Activated CD8-positive, alpha-beta memory T cell treated with anti-CD3 and anti-CD28 coated beads, Interleukin-2, amount 10 ng/mL, durations not matched to agents 7 days and 5 days (primary cell): ENCODE measurements at places on chromosomes 3 and 15. TPM values are rescaled to one million over a fixed set of nuclear protein-coding genes. Genes with fewer than 3 reads are reported as not detected.

GRCh38 chr3:135050536-135050935 lies 255.5 kb downstream of the EPHB1 start:
- DNase-seq = no peak

DNA sequence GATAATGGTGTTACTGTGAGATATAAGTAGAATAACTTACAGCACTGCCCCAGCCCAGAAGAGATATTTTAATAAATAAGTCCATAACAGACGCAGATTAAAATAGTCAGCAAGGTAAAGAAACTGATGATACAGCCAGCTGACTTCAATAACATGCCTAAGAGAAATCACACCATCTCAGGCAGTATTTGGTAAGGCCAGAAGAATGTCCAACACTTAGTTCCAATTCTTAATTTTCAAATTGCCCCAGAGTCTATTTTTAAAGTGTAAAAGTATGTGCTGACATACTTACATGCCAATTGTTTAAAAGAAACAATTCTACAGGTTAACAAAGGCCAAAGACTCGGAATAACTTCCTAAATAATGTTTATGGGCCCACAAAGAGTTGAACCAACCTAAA lies 1.6 kb downstream of the GNB4 start:
- DNase-seq = no peak

GRCh38 chr3:8873740-8874139 lies 89.5 kb downstream of the RAD18 start:
- no peak for DNase-seq

GRCh38 chr3:179446501-179446900 lies 4.8 kb downstream of the GNB4 start:
- no peak for DNase-seq

DNA sequence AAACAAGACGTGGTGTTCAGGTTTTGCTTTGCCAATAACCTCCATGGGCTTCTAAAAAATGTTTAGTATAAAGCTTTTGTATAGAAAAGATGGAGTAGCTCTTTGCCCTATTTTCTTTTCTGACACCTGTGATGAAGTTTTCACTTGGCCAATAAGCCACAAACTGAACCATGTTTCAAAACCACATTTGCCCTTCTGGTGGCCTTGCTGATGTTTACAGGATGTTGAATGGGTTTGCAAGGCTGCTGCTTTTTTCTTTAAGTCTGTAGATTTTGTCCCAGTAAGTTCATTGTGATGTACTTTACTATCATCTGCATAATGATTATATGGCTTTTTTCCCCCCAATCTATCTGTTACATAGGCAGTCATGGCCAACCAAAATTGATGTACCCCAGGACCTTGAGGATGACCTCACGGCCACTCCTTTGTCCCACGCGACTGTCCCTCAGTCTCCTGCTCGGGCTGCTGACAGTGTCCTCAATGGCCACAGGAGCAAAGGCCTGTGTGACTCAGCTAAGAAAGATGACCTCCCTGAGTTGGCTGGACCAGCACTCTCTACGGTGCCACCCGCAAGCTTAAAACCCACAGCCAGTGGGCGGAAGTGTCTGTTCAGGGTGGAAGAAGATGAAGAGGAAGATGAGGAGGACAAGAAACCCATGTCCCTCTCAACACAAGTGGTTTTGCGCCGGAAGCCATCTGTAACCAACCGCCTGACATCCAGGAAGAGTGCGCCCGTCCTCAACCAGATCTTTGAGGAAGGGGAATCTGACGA lies 60.8 kb downstream of the SNRK start:
- DNase-seq = peak; percentile 87

The SLC12A1 gene
- not detected for total RNA-seq

DNA sequence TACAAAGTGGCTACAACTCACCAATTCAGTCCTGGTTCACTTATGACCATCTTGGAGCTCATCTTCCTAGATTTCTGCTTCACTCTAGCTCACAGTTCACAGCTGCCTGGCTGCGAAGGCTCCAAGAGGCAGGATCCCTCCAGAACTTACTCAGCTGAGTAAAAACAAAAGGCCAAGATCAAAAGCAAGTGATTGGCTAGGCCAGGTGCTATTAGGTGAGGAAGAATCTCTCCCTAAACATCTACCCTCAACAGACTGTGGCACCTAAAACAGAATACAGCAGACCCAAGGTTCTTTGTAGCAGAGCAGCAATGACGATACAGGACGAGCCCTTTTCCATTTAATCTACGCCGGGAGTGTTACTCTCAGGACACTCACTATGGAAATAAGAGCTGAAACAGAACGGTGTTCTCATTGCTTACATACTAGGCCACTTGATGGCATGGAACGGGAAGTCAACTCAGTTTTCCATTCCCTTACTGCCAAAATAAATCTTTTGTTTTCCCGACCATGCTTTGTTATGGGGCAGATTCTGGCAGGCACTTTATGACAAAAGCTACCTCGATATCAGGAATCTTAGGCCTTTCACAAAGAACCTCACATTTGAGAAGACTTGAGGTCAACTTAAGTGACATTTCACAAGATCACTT lies 901 bp downstream of the ICE2 start:
- DNase-seq = no peak

- no peak for DNase-seq
These were observed 68.6 kb downstream of the FAM174B start for GRCh38 chr15:92586966-92587365.

The AGTR1 gene
- total RNA-seq = not detected

DNA sequence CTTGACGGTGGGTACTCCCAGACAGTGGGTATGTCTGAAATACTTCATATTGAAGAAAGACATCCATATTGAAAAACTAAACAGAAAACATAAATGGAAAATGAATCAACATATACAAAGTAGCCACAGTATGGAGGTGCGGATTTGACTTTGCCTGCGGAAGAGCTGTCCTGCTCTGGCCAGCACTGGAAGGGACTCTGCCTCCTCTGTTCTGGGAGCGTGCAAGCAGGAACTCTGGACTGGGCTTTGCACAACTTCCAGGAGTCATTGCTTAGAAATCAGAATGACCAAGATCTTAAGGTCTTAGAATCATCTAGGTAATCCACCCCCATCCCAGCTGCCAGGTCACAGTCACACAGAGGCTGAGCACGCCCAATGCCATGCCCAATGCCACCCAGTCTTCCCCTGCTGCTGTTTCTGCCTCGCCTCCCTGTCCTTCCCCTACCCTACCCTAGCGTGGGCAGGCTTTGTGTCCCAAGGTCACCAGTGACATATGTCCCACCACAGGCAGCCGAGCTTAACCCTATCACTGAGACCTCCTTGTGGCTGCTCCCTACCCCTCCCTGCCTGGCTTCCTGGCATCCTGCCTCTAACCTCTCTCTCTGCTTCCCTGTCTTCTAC lies 36.3 kb downstream of the CDC25A start:
- DNase-seq = no peak

DNA sequence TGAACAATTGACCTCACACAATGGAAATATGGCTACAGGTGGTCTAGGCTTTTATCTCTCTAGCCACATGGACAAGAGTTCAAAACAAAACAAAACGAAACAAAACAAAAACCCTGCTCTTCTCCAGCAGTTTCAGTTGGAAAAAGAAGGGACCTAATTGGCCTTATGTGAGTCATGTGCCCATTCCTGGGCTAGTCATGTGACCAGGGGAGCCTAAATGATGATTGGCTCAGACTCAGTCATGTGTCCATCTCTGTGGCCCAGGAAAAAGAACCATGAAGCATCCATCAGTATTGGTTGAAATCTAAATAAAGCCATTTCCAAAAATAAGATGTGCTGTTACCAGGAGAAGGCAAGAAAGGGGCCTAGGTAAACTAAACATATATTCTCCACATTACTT lies 96.8 kb downstream of the ANXA2 start:
- no peak for DNase-seq

The RLBP1 gene
- total RNA-seq = not detected

DNA sequence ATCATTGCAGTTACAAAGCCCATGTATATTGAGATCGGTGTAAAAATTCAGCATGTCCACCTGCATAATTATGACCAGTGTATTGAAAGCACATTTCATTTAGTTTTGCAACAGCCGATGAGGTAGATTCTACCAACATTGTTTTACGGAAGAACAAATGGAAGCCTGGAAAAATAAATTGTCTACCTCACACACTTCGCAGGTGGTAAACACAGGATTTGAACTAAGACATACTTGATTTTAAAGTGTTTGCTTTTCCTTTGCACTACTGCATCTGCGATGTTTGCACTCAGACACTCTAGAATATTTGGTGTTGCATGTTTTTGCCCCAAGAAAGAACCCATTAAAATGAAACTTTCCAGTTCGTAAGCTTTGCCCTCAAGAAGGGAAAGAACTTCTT lies 148.4 kb downstream of the PGPEP1L start:
- no peak for DNase-seq

GRCh38 chr15:40511472-40512133 lies 40.8 kb downstream of the CHST14 start:
- DNase-seq = no peak

- peak; percentile 31 for DNase-seq
These were observed 14.3 kb downstream of the BHLHE40 start for GRCh38 chr3:4993276-4994143.

DNA sequence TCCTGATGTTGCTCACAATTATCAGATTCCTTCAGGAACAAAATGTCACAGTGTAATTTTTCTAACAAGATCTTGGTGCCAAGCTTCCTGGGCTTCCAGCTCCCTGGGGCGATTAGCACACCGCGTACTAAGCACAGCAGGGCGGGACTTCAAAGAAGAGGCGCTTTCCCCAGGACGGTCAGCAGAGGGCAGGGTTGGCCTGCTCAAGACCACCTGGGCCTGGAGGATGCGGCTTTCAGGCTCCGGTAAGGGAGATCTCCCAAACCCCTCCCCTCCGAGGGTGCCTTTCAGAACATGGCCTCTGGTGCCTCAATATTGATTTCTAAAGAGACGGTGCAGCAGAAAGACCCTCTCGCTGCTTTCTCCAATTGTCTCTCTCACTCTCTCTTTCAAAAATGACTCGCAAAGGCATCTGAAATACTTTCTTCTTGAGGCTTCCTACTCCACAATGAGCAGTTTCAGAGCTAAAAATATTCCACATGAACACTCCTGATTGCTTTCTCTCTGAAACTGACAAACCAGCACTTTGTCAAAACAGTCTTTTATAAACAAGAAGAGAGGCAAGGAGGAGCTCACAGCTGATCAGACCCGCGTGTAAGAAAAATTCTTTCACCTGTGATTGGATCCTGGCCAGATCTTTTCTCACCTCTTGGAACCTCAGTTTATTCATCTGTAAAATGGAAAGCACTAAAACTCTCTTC lies 154.0 kb downstream of the ADAMTS9 start:
- DNase-seq = peak; percentile 62

- DNase-seq = no peak
These were observed 123.5 kb downstream of the DLG1 start for GRCh38 chr3:197174927-197175326.

DNA sequence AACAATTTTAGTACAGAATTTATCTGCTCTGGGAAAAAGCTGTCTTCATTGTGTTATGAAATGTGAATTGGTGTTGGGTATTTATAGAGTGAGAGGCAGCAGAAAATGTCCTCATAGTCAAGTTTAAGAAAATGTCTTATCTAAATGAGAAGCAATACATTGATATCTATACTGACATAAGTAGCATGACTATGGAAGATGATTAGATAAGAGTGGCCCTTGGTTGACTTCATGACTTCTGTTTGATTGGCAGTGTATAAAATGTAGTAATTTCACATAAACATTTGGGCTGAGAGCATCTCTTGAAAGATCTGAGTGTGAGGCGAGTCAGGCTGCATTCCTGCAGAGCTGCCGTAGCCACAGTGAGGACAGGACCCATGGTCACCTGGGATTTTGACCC lies 19.4 kb downstream of the MCTP2 start:
- no peak for DNase-seq

The SPINT1 gene
- total RNA-seq = 4.0 TPM

The SLC9A9 gene
- total RNA-seq = 10.8 TPM

GRCh38 chr3:133866141-133866540 lies 29.5 kb downstream of the RAB6B start:
- DNase-seq = no peak

DNA sequence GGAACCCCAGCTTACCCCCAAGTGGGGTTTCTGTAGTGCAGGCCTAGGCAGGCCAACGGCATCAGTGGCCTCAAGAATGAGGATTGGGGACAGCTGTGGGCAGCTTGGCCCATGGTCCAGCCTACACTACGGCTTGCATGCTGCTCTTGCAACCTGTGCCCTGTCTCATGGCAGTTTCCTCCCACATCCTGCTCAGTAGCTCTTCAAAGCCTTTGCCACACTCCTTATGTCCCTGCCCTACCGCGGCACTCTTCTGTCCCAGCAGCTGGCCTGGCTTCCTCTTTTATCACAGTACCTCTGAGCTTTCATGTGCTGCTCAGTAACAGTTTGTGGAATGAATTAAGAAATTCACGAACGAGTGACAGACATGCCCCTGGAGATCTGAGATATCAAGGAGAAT lies 431.0 kb downstream of the EPHB1 start:
- no peak for DNase-seq

GRCh38 chr3:107810171-107811071 lies 280.4 kb downstream of the CD47 start:
- no peak for DNase-seq

The STARD5 gene
- total RNA-seq = 4.8 TPM

DNA sequence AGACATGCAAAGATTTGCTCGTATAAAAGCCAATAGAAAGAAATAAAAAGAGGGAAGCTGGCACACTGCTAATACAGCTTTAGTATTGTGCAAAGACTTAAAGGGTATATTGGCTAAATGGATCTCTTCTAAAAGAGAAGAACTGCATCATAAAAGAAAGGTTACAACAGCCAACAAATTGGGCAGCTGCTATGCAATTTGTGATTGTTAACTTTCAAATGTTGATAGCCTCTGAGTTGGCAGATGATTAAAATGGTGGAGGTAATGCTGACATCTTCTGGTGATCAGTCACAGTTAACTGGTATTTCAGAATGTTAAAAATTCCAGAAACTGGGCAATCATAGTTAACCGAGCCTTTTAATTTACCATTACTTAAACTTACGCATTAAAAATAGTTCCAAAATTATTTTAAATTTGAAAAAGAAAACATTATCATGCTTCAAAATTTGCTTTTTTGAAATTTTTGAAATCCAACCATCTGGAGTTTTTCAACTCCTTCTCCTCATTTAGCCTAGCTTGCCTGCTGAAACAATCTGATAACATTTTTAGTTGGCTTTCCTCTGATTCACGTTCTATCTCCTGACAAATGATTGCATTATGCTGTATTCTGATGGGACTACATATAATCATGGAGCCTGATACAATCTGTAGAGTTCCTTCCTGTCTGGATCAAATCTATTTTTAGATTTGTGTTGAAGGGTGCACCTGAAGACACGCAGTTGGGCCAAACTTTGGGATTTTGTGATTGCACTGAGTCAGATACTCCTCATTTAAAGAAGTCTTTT lies 144.0 kb upstream of the PDZRN3 start:
- no peak for DNase-seq

The SEMA4B gene
- 13.8 TPM for total RNA-seq

GRCh38 chr3:29279806-29280205 lies 1.1 kb upstream of the RBMS3 start:
- DNase-seq = no peak

The GCSAM gene
- 9.5 TPM for total RNA-seq

GRCh38 chr15:83322691-83323090 lies 38.2 kb upstream of the BNC1 start:
- DNase-seq = no peak
